NCI-H446 (cell line): ENCODE measurements at places on chromosomes 11 and 22.

- no peak for DNase-seq
Measured at GRCh38 chr11:44899959-44900358, 50.7 kb downstream of the TP53I11 start.

DNA sequence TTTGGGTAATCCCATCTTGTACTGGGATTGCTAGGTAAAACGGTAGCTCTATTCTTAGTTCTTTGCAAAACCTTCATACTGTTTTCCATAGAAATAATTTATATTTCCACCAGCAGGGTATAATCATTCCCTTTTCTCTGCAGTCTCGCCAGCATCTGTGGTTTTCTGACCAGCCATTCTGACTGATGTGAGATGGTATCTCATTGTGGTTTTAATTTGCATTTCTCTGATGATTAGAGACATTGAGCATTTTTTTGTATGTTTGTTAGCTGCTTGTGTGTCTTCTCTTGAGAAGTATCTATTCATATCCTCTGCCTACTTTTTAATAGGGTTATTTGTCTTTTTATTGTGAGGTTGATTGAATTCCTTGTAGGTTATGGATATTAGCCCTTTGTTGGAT, 220.9 kb downstream of the PGR start:
- no peak for DNase-seq

- DNase-seq = peak; percentile 18
Measured at GRCh38 chr11:72373163-72373562, 61.2 kb downstream of the CLPB start.

DNA sequence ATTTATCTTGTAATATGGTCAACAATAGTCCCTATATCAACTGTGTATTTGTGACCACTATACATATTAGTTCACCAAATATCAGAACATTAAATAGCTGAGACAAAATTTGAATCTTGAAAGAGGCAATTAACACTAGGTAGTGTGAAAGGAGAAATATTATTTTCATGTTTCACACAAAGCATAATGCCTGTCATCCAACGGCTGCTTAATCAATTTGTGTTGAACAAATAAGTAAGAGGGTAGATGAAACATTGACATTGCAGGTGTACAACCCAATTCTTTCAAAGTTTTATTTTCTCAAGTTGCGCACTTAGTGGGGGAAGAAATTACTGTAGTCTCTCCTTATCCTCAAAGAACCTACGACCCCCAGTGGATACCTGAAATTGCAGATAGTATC, 3.4 kb upstream of the OR8I2 start:
- no peak for DNase-seq

DNA sequence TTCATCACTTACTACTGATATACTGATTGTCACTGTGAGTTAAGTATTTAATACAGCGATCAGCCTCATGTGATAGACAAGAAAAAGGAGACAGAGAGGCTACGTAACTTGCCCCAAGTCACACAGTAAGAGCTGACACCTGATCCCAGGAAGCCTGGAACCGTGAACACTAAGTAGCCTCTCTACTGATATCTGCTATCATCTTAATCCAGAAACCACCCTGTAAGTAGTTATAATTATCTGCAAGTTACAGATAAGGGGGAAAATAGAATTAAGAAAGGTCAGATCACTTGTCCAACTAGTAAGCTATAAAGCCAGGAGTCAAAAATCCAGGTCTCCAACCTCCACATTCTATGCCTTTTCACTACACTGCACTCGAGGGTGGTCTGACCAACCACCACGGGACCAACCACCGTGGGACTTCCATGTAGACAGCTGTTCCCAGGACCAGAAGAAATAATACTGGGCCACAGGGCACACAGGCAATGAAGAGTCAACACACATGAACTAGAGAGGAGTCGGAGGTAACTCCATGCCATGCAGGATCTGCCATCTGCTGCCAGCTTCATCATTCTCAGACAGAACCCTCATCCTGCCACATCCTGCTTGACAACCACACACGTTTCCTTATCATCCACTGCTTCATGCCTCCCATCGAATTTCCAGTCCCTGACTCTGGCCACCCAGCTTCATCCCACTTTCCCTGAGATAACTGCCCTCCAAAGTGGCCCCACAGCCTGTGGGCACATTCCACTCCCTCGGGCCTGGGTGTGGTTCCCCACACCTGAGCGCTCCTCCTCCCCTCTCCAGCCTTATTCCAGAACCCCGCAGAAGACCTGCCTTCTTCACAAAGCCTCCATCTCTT, 58.6 kb downstream of the MICAL3 start:
- DNase-seq = no peak
